NCI-H1105 (cell line): ENCODE measurements at places on chromosomes 12 and 14.

DNA sequence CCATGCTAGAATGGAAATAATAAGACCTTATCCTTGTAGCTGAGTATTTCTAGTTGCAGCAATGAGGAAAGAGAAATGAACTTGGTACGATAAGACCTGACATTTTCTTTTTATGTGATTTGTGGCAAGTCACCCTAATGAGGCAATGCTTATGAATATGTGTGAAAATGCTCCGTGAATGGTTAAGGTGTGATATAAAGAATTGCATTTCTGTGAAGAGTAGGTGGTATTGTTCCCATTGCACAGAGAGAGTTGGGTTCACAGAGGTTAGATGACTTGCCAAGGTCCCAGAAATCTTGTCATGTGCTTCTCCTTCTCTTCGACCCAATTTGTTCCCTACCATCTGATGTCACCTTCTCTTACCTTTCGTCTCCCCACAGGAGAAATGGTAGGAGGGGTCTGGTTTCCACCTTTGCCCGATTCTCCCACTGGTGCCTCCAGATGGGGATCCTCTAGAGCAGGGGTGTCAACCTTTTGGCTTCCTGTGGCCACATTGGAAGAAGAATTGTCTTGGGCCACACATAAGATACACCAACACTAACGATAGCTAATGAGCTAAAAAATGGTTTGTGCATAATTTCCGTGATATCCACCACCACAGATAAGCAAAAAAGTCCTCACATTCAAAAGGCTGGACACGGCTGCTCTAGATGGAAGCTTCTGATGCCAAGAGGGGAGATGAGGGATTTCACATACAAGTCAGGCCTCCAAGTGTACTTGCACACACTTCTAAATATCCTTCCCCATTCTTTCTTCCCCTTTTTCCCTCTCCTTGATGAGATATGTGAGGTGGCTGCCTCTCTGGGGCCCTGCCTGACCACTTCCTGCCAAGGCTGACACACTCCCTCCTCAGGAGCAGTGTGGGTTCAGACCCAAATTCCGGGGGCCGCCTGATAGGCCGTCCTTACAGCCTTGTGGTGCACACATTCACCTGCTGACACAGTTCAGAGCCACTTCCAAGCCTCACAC lies 96.1 kb downstream of the PLXNC1 start:
- DNase-seq: no peak

DNA sequence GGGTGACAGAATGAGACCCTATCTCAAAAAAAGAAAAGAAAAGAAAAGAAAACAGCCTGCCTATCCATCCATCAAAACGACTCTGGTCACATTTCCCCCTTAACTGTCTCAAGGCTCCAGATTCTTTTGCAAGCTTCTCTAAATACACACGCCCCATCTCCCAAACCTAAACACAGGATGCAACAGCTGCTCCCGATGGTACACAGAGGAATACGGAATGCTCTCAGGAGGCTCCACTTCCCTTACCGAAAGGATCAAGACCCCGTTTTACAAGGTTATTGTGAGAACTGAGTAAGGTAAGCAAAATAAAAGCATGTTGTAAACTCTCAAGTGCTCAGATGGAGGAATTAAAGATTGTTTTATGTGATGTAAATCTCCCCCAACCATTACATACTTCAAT lies 62.3 kb downstream of the NT5DC3 start:
- no peak for DNase-seq

- DNase-seq: no peak
These were observed 192.2 kb upstream of the ALG10 start for GRCh38 chr12:33830070-33830469.

- DNase-seq: no peak
These were observed 93.7 kb downstream of the SOX5 start for GRCh38 chr12:23855813-23856212.

DNA sequence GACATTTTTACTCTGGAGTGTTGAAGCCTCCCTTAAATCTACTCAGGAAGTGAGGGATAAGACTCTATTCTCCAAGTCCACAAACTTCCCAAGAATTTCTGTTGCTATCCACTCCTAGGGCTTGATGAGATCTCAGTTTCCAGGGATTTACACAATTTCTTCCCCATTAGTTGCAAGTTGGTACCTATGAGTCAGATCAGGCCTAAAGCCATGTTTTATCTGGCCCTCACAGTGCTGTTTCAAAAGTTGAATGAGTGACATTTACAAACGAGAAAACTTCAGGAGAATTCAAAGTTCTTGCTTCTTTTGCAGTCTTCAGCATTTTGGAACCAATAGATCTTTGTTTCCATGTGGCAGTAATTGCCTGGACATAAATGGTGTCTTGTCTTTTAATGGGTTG lies 156.4 kb upstream of the SYT10 start:
- no peak for DNase-seq

GRCh38 chr12:51749206-51749985 lies 99.1 kb downstream of the FIGNL2 start:
- no peak for DNase-seq

DNA sequence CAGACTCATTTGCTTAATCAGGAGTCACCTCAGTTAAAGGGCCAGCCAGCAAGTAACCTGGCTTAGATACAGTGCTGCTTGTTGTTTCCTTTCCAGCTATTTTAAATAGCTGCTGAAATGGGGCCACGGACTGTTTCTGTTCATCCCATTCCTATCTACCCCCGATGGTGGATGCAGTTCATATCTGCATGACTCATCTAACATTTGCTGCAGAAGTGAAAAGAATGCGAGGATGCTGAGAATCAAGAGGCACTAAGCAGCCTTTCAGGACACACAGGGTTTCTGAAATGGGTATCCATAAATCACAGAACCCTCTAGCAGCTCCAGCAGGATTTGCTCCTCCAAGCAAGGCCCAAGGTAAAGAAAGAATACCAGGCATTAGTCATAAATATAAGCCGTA lies 60.2 kb upstream of the RTRAF start:
- DNase-seq: no peak

GRCh38 chr12:68617160-68617926 lies 6.6 kb downstream of the RAP1B start:
- DNase-seq: no peak

DNA sequence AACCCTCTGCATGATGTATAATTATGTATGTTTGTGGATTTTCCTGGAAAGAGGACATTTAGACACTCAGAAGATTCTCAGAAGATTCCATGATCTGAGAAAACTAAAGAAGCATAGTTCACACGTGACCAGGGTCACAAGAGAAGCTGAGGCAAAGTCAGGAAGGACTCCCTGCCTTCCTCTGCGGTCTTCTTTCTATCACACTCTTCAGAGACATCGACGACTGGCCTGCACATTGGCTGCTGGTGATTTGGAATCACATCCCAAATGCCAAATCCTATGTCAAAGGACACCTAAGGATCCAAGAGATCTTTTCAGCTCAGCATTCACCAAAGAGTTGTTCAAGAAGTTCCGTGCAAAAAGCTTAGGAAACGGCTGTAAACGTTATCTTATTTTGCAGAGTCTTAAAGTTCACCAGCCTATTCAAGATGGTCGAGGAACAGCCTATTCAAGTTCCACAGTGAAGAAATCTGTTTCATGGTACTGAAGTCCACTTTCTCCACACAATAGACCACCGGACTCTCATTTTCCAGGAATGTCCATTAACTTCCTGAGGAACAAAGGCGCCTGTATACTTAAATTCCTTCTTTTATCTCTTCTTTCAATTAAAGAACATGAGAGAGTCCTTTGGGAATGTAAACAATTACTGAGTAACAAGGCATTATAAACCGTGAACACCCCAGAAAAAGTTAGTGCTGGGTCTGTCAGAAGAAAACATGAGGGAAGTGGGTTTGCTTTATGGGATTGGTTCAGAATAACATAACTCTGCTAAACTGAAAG lies 42.1 kb downstream of the IGF1 start:
- no peak for DNase-seq

DNA sequence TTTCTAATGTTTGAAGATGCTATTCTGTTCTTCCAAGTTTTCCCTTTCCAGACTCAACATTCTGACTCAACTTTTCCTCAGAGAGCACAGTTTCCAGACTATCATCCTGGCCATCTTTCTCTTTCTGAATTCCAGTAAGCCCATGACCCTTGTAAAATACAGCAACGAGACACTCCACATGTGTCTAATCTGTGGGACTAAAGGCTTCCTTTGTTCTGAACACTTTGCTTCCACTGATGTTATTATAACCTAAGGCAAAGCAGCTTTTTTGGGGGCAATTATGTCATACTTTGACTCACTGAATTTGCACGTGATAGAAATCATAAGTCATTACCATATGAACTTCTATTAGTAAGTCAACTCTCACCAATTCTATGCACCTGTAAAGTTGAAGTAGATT lies 6.3 kb upstream of the ART4 start:
- DNase-seq: no peak

- no peak for DNase-seq
These were observed 345.0 kb downstream of the FOXG1 start for GRCh38 chr14:29111554-29111953.

- peak; percentile 71 for DNase-seq
These were observed 2.0 kb downstream of the TPI1 start for GRCh38 chr12:6869049-6870021.

DNA sequence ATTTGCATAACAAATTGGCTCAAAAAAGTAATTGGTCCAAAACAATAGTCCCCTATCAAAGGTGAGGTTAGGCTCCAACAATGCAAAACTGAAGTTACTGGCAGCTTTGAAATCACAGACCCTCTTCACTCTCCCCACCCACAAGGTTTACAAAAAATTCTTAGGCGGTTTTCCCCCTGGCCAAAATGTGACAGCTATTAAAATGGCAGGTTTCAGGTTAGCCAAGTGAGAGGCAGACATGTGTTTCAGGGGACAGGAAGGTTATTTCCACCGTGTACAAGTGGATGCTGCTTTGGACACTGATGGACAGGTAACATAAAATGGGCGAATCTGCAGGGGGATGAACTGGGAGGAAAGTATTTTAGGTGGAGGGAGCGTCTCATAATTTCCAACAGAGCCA lies 888 bp upstream of the SPIC start:
- DNase-seq: no peak

DNA sequence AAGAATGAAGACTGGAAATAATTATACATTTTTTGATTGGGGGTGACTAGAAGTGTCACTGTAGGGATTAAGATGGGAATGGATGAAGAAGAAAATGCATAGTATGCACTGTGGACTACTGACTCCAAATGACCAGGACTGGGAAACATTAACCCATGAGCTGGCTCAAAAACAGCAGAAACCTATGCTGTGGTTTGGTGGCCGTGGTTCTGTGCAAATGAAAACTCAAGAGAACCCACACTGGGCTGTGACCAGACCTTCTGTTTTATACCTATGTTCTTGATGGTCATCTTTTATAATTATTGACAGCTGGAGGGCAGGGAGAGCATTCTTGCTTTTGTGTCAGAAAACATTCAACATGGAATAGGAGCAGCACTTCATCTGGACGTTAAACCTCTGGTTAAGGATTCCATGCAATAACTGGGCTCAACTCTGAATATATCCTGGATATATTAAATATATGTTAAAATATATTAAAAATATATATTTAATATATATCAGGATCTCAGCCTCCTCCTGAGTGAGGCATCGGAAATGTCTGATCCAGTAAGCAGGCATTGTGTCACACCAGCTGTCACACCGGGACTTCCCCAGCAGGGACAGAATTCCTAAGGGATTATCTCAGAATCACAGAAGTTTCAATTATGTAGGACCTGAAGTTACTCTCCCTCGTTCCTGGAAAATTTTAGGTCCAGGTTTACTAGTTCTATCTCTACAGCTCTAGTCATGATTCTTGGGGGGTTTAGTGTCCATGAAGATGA lies 48.5 kb downstream of the BBS10 start:
- no peak for DNase-seq

DNA sequence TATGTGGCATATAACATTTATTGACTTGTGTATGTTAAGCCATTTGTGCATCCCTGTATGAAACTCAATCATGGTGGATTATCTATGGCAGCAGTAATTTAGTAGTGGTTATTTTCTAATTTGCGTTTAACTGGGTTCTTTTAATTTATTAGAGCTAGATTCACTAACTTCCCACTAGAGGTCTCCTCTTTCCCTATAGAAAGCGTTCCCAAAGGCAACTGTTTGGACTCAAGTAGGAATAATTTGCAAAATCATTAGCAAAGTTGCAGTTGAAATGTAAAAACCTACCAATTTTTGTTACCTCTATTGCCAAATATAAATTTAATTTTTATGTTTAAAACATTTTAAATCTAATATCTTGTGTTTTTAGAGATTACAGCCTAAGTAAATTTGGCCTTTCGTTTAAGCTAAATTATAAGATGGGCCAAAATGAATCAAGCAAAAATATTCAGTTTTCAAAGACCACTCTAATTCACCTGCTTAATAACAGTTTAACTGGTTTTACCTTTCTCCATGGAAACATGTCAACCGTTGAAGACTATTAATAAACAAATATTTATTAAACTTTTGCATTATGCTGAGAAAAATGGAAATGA lies 6.0 kb downstream of the DMAC2L start:
- DNase-seq: peak; percentile 24

GRCh38 chr12:111437816-111438454 lies 32.2 kb downstream of the SH2B3 start:
- no peak for DNase-seq

DNA sequence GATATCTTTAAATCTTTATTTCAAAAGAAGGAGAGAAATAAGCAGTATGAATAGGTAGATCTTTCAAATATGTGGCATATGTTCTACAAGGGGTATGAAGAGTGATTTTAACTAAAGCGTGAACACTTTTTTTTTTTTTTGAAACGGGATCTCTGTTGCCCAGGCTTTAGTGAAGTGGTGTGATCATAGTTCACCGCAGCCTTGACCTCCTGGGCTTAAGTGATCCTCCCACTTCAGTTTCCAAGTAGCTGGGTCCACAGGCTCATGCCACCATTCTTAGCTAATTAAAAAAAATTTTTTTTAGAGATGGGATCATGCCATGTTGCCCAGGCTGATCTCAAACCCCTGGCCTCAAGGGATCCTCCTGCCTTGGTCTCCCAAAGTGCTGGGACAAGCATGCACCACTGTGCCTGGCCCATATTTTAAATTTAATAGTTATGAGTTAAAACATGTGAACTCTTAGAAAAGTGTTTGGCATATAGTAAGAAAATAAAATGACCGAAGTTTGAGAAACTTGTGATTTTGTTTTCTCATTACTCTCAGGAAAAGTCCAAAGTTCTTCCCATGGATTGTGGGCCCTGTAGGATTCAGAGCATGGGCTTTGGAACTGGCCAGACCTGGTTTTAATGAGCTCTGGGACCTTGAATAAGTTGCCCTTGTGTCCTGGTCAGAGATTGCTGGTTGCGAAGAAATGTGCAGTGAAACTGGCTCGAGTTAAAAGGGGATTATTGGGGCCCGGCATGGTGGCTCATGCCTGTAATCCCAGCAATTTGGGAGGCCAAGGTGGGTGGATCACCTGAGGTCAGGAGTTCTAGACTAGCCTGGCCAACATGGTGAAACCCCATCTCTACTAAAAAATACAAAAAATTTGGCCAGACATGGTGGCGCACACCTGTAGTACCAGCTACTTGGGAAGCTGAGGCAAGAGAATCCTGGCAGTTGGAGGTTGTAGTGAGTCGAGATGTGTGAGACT lies 27.0 kb downstream of the SLC17A8 start:
- DNase-seq: no peak

- no peak for DNase-seq
These were observed 325.9 kb downstream of the ADAMTS20 start for GRCh38 chr12:43226151-43226550.

- DNase-seq: no peak
These were observed 75.8 kb downstream of the LRP6 start for GRCh38 chr12:12191008-12191407.
